ENCODE measurements at places on chromosomes 11 and 22.

GRCh38 chr11:61581931-61582330 is 1.1 kb upstream of the SYT7 start:
- DNase-seq: no peak

DNA sequence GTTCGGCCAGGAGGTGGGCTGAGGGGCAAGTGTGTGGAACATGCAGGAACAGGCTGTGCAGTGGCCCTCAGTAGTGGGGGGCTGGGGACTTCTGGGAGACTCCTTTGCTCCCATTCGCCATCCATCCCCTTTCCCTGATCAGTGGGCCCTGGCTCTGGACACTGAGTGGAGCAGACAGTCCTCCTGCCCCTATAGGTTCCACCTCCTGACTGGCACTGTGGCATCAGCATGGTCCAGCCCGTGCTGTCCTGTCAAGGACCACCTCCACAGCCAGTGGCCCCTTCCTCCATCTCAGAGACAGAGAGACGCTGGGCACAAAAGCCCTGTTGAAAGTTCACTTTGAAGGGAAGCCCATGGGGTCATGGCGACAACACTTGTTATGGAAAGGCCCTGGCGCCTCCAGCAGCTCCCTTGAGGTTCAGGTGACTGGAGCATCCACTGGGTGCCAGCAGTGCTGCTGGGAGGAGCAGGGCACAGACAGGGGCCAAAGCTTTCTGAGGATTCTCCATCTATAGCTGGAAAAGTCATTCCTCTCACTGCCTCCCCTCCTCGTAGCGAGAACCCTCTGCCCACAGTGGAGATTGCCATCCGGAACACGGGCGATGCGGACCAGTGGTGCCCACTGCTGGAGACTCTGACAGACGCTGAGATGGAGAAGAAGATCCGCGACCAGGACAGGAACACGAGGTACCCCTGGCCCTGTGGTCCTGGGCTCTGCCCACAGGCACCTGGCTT is 5.6 kb downstream of the DERL3 start:
- DNase-seq: no peak

- no peak for DNase-seq
Observed at GRCh38 chr22:26894766-26895485, 237.5 kb downstream of the MIAT start.

GRCh38 chr11:34758262-34758661 is 137.4 kb downstream of the EHF start:
- DNase-seq: no peak

DNA sequence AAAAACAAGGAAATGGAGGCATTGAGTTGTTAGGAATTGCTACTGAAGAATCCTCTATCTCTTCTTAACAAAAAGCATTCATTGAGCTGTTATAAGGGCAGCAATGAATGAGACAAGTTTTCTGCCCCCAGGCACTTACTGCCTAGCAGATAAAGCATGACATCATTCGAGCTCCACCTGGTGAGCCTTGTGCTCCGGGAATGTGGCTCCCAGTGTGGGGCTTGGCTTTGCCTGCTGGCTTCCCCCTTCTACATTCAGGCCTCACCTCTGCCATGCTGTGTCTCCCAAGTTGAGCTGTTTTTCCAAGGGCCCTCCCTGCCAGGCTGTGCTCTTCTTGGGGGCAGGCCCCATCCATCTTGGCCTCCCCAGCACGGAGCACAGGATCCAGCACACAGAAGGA is 56.9 kb upstream of the EIF3D start:
- DNase-seq: no peak

DNA sequence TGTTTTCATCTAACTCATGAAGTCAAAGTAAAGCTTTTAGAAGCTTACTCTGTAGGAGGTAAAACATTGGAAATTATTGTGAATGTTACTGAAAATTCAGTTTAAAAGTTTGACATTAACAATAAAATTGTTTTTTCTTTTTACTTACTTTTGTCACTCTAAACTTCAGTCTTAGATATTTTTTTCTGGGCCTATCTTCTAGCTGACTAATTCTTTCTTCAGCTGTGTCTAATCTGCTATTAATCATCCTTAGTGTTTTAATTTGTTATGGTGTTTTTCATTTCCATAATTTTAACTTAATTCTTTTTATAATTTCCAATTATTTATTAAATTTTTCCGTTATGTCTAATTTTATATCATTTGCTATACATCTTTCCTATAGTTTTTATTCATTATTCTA is 35.0 kb downstream of the IL10RA start:
- no peak for DNase-seq

DNA sequence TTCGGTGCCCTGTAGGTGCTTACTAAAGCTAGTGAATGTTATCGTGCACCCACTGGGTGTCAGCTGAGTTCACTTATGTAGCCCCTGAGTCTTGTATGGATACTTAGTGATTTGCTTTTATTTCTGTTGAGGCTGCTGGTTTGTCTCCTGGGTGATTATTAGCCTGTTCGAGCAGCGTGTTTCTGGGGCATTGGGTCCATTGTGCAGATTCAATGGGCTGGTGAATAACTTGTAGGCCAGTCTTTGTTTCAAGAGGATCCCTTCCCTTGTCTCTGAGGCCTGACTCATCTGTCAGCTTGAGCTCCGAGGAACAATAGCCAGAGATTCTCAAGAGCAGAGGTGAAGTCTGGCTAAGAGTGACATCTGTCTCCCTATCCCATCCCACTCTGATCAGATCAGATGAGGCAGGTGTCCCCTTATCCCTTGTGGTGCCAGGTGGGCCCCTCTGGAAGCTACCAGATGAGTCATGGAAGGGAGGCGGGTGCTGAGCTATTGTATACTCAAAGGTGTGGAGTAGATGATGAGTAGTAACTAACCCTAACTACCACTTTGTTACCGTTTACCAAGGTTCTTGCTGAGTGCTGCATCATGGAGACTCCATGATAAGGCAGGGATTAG is 3.7 kb downstream of the MIAT start:
- peak; percentile 58 for DNase-seq

GRCh38 chr11:78916759-78917158 is 342.1 kb upstream of the NARS2 start:
- DNase-seq: no peak

DNA sequence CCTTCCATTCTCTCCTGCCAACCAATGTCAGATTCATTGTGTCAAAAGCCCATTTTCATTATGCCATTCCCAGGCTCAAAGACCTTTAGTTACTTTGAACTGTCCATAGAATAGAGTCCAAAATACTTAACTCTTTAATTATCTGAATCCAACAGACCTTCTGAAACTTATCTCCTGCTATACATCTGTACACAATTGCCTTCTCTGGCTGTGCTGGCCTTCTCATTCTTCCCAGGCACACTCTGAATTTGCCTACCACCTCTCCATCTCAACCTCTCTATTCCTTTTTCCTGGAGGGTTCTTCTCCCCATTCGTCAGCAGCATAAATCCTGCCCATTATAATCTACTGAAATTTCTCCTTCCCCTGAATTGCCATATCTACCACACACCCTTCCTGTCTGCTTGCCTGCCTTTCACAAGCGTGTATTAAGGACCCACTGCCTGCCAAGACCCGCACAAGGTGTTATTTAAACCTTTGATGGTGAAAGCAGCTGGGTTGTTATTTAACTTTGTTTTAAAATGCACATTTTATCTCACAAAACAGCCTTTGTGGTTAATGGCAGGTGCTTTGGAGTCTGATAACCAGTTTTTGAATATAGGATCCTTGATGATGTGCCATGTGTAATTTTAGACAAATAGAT is 125.9 kb downstream of the CCDC81 start:
- DNase-seq: no peak

- DNase-seq: no peak
Observed at GRCh38 chr22:43408009-43408408, 3.8 kb upstream of the MPPED1 start.

GRCh38 chr22:47067321-47067890 is 305.0 kb downstream of the TBC1D22A start:
- peak; percentile 92 for DNase-seq

- DNase-seq: no peak
Observed at GRCh38 chr11:20274031-20274430, 89.5 kb upstream of the HTATIP2 start.

GRCh38 chr11:11769362-11769761 is 72.4 kb upstream of the USP47 start:
- DNase-seq: no peak

DNA sequence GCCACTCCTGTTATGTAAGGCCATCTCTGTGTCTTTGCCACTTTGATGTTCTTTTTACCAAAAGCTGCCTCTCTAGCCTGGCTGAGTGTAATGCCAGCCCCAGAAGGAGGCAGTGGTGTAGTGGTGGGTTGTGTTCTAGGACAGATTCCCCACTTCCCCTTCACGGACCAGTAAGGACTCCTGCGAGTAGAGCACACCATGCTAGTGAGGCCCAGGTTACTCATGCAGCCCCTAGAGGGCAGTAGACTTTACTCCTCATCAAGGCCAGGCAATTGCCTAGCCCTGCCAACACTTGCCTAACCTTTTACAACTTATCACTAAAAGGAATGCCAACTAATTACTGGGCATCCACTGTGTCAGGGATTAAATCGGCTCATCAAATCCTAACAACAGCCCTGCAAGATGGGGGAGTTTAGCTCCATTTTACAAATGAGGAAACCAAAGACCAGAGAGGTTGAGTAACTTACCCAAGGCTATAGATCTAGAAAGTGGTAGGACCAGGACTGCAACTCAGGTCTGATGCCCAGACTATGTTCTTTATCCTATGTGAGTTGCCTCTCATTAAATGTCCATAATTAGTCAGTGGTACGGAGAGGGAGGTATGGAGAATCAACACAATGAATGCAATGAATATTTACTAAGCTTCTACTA is 75.3 kb downstream of the APIP start:
- peak; percentile 44 for DNase-seq

GRCh38 chr11:102347462-102348370 is 702 bp downstream of the BIRC2 start:
- DNase-seq: peak; percentile 52

GRCh38 chr11:8963569-8964323 is 496 bp downstream of the TMEM9B start:
- DNase-seq: peak; percentile 66

- DNase-seq: no peak
Observed at GRCh38 chr11:73916435-73916834, 34.4 kb upstream of the DNAJB13 start.

DNA sequence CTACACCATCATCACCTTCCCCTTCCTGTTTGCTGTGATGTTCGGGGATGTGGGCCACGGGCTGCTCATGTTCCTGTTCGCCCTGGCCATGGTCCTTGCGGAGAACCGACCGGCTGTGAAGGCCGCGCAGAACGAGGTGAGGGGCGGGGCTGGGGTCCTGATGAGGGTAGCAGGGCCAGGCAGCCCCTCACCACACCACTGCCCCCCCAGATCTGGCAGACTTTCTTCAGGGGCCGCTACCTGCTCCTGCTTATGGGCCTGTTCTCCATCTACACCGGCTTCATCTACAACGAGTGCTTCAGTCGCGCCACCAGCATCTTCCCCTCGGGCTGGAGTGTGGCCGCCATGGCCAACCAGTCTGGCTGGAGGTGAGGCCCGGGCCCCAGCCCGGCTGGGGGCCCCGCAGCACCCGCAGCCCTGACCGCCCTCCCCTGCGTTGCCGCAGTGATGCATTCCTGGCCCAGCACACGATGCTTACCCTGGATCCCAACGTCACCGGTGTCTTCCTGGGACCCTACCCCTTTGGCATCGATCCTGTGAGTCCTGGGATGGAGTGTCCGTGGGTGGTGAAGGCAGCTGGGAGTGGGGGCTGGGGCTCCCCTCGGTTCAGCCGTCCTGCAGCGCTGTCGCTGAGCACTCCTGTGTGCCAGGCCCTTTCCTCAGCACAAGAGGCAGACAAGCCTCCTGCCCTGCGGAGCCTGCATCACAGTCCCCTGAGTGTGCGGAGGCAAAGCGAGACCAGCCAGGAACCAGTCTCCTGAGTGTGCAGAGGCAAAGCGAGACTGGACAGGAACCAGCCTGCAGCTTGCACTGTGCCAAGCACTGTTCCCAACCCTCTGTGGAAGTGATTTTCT is 8.8 kb downstream of the TCIRG1 start:
- no peak for DNase-seq

DNA sequence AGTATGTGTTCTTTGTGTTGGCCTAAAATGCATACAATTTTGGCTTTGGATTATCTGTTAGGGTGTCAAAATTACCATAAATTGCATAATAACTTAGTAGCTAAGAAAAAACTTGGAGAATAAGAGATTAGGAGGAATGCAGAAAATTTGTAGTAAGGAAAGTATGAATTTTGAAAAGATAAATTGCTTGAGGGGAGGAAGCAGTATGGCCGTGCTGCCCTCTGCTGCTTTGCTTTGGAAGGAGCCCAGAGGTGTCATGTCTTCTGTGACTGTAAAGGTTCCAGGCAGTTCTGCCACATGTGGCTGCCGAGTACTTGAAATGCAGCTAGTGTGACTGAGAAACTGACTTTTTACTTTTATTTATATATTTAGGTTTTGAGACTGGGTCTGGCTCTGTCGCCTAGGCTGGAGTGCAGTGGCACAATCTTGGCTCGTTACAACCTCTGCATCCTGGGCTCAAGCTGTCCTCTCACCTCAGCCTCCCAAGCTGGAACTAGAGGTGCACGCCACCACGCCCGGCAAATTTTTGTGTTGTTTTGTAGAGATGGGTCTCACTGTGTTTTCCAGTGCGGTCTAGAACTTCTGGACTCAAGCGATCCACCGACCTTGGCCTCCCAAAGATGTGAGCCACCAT is 1.8 kb downstream of the ADSL start:
- DNase-seq: peak; percentile 66

DNA sequence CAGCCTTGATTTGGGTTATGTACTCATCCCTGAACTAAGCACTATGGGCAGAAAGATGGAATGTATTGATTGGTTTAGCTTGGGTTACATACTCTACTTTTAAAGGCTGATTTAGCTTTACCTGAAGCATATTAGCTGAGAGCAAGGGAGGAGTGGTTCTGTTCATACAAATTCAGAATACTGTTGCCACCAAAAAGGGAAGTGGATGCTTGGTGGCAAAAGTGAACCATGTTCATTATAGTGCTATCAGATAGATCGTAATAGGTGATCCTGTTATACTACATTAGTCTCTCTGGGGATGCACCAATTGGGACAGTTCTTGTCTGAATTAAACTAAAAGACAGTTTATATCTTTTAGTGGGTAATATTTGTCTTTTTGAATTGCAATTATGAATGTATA is 44.5 kb upstream of the RRM1 start:
- no peak for DNase-seq

DNA sequence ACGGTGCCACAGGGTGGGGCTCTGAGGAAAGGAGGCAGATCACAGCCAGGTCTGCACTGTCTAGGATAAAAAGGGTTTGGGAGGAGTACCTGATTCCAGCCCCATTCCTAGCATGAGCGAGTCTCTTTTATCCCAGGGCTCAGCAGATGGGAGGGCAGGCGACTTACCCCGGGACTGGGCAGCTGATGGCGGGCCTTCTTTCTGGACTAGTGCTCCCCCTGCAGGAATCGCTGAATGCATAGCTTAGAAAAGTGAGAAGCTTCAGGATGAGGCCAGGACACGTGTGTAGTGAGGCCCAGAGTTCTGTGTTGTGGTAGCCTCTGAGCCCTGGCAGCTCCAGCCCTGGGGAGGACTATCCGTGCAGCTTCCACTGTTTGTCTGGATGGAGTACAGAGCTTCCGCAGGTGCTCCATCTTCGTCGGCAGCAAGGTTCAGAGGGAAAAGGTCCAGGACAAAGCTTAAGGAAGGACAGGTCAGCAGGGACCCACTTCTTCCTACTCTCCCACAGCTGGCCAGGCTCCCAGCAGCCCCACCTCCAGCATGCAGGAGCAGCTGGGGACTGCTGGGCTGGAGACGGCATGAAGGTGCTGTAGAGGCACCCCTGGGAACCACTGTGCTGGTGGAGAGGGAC is 30.4 kb downstream of the COMMD9 start:
- peak; percentile 80 for DNase-seq
